Stimulated activated CD4-positive, alpha-beta T cell treated with anti-CD3 and anti-CD28 coated beads, Interleukin-1b, Interleukin-23, amount 100 ng/mL, for 24 hours (primary cell): ENCODE measurements at places on chromosomes 4 and X.

- DNase-seq: no peak
These were observed 148.9 kb downstream of the STIM2 start for GRCh38 chr4:27009539-27009938.

DNA sequence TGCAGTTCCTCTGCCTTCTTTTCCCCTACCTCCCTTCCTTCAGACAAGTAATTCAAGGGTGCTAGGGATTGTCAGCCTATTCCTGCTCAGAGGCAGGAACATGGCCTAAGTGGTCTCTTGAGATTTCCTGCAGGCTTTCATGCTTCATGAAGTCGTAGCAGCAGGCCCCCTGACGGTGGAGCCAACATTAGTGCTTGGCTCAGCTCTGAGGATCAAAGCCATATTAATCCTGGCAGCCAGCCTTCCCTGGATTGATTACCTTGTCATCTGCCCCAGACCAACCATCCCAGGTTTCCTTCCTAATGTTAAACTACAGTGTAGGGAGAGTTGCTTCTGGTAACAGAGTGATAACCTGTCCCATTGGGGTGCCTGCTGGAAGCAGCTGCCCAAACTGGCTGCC, 84.1 kb downstream of the SLC16A2 start:
- DNase-seq: no peak

DNA sequence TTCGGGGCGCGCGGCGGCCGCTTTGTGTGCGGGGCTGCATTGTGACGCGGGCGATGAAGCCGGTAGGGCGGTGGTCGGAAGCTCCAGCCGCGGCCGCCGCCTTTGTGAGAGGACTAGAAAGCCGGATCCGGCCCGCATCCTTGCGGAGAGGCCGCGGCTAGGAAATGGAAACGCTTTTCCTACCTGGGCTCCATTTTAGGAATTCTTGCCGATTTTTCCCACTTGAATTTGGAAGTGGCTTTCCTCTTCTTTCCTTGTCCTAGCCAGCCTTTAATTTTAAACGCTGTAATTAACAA, 708 bp downstream of the TMSB4X start:
- no peak for DNase-seq

DNA sequence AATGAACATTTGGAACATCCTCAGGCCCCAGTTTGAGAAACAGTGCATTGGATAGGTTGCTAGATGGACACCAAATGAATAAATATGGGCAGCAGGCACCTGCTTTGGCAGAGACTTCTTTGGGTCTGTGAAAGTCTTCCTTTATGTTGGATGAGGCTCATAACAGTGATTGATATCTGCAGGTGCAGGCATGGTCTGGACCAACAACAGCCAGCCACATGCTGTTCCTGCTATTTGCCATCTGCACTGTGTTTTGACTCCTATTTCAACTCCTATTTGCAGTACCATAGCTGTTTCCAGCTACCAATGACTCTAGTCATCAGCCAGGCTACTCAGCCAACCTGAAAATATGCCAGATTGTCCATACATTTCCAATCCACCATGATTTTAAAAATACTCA, 60.9 kb downstream of the ANAPC4 start:
- no peak for DNase-seq

- no peak for DNase-seq
These were observed 63.5 kb downstream of the UCHL1 start for GRCh38 chr4:41320278-41320677.

GRCh38 chr4:107818301-107818910, 6.3 kb upstream of the SGMS2 start:
- no peak for DNase-seq

- no peak for DNase-seq
These were observed 101.8 kb downstream of the NEK1 start for GRCh38 chr4:169510617-169511016.

GRCh38 chrX:75623535-75623934, 100.7 kb upstream of the ZDHHC15 start:
- DNase-seq: no peak

GRCh38 chr4:99361268-99361898, 8.8 kb upstream of the ADH1C start:
- no peak for DNase-seq

DNA sequence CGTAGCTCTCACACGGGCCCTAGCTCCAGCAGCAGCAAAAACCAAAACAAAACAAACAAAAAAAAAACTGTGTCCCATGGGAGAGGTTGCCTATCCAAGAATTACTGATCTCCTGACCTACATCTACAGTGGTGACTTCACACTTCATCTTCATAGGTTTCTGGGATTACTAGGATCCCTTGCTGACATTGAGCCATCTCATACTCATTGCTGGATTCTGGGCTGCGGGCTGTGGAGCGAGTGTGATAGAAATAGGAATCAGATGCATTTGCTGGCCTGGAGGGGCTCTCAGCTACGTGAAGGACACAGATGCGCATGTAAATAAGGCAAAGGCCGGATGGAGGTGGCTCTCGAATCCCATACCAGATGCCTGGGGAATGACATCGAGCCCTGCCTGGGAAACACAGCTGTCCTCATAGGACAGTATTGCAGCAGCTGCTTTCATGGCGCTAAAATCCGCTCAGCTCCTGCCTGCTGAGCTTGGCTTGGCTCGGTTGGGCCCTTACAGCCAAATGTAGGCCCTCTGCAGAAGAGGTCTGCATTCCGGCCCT, 41.7 kb downstream of the CNGA2 start:
- DNase-seq: no peak

- DNase-seq: no peak
These were observed 91.8 kb downstream of the GABRG1 start for GRCh38 chr4:46032056-46032455.

DNA sequence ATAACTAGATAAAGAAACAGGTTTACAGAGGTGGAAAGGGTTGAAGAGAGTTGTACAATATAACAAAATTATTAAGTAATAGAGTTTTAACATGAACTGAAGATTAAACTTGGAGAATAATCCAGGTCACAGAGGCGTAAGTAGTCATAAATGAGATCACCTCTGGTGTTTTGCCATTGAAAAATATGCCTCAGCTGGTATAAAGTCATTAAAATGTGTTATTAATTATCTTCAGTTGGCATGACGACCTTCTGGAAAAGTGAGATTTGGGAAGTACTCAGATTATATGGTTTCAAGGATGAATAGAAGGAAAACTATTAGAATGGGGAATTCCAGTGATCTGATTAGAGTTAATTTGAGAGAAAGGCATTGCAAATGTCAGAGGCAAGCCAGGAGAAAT, 237.5 kb upstream of the ANXA10 start:
- no peak for DNase-seq

DNA sequence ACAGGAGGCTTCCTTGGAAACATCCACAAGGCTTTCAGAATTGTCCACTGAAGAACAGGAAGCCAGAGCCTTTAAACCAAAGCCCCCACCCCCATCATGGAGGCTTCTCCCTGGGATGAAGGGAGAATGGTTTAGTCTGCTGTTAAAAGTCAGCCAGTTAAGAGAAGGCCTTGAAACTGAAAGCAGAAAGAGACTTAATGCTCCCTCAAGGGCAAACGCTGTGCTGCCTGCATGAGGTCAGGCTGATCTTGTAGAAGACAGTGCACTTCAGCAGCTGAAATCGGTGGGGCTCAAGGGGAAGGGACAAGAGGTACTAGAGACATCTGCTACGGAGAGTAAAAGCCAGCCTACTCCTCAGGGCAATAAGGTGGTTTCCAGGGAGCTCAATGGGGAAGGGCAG, 69.0 kb downstream of the HPRT1 start:
- no peak for DNase-seq

- DNase-seq: peak; percentile 40
These were observed 88.2 kb downstream of the ATP8A1 start for GRCh38 chr4:42568610-42569207.

- DNase-seq: no peak
These were observed 14.1 kb upstream of the USO1 start for GRCh38 chr4:75710246-75710645.
